Activated T-helper 9 cell treated with anti-CD3 and anti-CD28 coated beads, Interleukin-2, amount 50 U/mL, for 16 hours (primary cell): ENCODE measurements at places on chromosomes 6 and 20.

DNA sequence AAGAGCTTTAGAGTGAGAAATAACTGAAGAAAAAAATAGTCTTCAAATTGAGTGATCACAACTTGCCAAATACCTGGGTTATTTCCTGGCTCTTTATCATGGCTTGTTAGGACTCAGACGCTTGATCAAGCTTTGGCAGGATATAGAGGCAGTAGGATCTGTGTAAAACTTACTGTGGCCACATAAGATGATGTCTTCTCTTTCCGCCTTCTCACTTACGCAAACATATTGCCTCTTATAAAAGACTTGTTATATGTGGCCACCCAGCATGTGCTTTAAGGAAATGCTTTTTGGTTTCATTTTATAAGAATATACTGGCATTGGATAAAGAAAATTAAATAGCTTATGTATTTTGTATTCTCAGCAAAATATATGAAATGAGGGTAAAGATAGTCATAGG, 101.8 kb upstream of the AKIRIN2 start:
- no peak for DNase-seq

- no peak for DNase-seq
Observed at GRCh38 chr20:58718121-58718563, 25.5 kb downstream of the NPEPL1 start.

GRCh38 chr20:52490711-52491430, 299.3 kb upstream of the ZFP64 start:
- no peak for DNase-seq

GRCh38 chr20:24379484-24379927, 89.9 kb upstream of the SYNDIG1 start:
- no peak for DNase-seq

- no peak for DNase-seq
Observed at GRCh38 chr20:58511364-58511763, 3.8 kb downstream of the APCDD1L start.

GRCh38 chr6:14113976-14114375, 3.6 kb upstream of the CD83 start:
- DNase-seq: no peak

DNA sequence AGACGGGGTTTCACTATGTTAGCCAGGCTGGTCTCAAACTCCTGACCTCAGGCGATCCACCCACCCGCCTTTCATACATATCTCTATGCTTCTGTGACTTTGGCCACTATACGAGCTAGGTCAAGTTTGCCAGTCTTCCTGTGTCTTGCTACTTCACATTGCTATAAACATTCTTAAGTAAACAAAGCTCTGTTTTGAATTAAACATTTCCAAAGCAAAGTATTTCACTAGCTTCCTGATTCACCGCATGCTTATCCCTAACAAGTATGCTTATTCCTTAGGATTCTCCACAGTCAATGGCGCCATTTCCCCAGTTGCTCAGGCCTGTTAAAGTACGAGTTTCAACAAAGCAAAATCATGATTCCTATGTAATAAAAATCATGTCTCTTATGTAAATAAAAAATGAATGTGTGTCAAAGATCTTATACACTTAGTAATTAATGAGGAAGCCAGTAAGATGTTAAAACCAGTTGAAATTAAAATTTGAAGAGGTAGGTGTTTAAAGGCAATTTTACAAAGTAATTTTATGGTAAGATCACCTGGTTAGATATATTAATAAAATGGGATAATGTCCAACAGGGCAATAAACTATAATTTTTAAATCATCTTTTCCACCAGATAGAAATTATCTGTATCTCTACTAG, 88.5 kb downstream of the PRKN start:
- no peak for DNase-seq

DNA sequence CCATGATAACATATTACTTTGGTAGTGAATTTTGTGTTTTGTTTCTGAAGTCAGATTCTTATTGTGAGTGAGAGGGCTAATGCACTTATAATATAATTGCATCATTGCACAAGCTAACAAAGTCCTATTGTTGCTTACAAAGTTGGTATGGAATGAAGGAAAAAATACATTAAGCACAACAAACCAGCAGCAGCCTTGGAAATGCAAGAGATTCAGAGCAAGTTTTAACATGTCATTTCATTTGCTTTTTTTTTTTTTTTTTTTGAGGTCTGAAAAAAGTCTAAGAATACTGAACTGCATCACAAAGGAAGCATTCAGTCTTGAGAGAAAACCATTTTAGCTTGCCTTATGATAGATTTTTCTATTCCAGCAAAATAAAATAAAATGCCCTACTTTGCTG, 57.6 kb downstream of the PLCB4 start:
- no peak for DNase-seq

GRCh38 chr20:23163562-23163961, 77.4 kb upstream of the CD93 start:
- no peak for DNase-seq

- DNase-seq: no peak
Observed at GRCh38 chr20:48192109-48192508, 406.8 kb upstream of the SULF2 start.

DNA sequence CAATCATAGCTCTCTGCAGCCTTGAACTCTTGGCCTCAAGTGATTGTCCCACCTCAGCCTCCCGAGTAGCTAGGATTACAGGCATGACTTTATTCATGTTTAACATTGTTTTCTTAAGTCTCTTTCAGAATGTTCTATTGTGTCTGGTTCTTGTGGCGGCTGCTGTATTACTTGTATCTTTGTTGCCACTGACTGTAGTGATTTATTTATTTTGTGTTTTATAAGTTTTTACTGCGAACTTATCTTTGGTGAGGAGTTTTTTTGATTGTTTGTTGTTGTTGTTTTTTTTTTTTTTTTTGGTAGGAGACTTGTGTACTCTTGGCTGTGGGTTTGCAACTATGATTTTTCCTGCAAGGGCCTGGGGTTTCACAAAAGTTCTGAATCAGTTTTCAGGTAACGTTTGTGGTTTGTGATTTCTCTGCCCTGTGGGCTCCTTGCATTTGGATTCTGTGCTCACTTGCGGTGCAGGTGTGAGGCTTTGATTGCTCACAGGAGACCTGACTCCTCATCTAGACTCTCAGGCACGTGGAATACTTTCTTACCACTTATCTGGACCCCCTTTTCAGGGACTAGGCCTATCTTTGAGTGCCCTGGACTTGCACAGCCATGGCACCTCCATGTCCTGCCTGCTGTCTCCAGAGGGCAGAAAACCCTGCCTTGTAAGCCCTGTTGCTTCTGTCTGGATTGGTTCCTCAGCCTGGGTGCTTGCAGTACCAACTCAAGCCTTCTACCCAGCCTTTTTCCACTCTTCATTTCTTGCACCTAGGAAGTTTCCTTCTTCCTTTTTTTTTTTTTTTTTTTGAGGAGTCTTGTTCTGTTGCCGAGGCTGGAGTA, 25.2 kb downstream of the KIF25 start:
- no peak for DNase-seq

DNA sequence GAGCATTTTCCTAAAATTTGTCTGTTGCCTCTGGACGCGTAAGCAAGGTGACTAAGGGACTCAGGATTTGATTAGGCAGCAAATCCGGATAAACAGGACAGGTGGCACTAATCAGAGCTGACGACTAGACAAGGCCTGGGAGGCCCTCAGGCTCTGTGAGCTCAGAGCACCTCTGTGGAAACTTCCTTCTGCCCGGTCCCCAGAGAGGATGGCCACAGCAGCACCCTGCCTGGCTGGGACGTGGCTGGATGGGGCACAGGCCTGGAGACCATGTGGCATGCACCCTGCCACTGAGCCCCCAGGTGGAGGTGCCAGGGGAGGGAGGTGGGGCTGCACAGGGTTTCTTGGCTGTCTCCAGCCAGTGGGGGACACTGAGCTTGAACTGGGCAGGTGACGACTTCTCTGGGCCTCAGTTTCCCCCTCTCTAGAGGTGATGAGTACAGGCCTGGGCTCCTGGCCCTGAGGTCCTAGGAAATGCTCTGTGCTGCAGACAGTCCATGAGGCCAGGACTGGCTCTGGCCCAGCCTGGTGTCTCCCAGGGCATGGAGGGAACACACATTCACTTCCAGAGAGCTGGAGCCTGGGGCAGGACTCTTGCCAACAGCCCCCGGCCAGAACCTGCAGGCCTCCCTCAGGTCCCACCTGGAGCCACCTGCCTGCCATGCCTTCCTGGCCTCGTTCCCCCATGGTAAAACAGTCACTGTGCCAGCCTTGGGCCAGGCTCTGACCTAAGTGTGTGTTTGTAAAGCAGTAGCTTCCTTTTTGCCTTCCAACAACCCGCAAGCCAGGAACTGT, 39.6 kb upstream of the STX16 start:
- no peak for DNase-seq

GRCh38 chr6:136822046-136822375, 381 bp upstream of the PEX7 start:
- peak; percentile 1 for DNase-seq

- peak; percentile 8 for DNase-seq
Observed at GRCh38 chr6:25788305-25788922, 33.9 kb downstream of the SLC17A4 start.

DNA sequence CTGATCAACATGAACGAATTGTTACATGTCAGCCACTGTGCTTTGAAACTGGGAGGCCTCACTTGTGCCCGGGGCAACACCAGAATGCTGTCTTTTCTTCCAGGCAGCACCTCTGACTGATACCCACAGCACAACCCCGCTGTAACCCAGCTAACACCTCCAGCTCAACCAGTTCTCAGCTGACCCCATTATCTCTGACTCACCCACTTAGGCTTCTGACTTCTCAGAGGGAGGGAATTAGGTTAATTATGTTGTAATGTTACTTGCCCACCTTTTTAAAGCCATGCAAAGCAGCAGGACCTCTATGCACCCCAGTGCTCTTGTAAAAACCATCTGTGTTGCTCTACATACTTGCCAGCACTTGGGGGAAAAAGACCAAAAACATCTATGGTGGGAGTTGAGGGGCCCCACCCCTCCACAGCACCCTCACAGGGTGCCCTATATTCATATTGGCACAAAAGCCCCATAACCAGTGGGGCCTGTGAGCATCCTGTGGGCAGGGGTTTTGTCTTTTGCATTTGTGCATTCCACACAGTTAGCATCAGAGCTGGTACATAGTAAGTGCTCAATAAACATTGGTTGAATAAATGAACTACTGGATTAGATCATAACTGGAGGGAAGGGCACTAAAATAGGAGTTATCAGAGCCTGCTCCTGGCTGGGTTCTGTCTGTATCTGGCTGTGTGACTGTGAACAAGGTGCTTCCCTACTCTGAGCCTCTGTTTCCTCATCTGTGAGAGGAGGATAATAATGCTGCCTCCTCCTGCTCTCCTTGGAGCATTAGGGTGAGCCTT, 22.3 kb downstream of the BNIP5 start:
- DNase-seq: no peak

DNA sequence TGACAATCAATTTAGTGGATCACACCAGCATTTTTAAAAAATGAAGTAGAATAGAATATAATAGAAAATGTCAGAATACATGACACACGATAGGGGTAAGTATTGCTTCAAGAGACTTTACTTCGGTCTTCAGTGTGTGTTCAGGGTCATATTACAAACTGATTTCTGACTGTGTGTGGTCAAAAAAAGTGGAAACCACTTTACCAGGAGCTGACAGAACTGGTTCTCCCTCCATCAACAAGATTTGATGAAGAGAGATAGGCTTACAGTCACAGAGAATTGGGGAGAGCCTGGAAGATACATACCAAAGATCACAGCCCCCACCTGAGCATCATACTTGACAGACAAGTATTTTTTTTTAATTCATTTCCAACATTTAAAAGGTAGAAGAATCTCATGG, 21.7 kb downstream of the ARMC2 start:
- no peak for DNase-seq

DNA sequence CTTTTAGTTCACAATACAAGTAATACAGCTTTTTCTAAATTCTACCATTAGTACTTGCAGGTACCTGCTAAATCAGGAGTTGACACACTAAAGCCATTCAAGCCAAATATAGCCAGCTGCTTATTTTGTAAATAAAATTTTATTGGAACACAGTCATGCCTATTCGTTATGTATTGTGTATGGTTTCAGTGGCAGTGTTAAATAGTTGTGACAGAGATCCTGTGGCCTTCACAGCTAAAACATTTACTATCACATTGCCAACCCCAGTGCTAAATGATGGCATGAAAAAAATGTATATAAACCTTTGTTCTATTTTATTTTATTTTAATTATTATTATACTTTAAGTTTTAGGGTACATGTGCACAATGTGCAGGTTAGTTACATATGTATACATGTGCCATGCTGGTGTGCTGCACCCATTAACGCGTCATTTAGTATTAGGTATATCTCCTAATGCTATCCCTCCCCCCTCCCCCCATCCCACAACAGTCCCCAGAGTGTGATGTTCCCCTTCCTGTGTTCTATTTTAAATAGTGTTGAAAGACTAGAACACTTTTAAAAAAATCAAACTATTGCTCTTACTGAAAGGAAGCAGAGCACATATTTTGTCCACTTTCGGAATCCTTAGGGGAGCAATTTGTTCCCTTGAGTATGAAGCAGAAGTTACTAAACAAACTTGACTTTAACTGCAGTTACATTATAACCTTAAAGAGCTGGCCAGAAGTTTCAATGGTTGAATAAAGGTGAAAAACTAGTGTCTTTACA, 115.7 kb downstream of the PRIM2 start:
- no peak for DNase-seq

DNA sequence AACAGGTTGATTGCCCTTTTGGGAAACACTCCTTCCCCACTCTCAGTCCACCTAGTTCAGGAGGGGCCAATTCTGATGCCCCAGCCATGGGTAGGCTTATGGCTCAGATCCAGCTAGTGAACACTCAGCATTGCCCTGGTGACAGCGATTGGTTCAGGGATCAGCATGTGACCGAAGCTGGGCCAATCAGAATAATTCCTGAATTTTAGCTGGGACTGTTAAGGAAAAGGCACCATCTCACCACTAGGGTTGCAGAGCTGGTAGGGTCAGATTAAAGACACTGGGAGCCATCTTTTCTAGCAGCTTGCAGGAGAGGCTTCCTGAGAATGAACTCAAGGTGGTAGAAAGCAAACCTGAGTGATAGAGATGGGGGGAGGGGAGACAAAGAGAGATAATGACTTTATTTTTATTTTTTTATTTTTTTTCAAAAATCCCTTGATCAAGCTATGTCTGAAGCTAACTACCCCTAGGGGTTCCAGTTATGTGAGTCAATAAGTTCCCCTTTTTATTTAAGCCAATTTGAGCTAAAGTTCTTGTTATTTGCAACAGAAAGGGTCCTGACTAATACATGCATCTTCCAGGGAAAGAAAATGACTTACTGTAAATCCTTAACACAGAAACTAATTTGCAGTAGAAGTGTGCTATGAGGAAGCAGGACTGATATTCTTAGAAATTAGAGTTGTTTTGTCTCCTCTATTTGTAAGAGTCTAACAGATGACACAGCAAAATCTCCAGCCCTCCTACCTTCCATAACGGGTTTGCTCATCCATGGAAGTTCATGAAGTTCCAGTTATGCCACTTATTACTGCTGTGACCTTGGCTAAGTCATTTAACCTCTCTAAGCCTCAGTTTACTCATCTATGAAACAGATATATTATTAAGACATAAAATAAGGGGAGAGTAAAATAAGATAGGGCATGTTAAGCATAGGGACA, 44.7 kb downstream of the EYA2 start:
- DNase-seq: no peak
